Lower leg skin (tissue), 4 donors: ENCODE measurements at places on chromosomes 2 and 18. TPM values are rescaled to one million over a fixed set of nuclear protein-coding genes. Genes with fewer than 3 reads are reported as not detected.

DNA sequence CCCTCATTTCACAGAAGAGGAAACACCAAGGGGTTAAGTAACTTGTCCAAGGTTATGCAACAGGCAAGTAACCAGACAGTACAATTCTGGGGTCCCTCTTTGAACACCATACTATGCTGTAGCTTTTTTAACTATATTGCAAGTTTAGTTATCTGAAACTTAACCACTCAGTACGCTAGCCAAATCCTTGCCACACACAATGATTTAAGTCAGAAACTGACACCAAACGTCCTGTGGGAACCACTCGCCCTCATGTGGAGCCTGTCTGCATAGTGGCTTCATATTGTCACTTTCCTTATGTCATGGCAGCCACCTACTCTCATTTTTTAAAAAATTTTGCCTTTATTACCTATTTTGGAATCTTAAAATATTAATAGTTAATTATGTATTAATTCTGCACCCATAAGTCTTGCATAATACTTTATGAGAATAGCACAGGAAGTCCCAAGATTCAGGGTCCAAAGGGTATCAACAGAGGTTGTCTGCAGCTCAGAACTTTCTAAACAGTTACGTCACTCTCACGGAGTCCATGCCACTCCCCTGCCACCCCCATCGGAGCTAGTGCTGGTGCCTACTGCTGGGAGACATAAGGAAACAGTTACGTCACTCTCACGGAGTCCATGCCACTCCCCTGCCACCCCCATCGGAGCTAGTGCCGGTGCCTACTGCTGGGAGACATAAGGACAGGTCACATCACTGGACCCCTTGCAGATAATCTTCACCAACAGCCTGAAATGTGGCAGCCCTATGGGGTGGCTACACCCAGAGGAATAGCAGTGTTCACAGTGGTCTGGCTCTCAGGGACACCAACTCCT, 99.0 kb downstream of the L3MBTL4 start:
- no peak for DNase-seq

The WDR12 gene
- 18.7 TPM for total RNA-seq

- DNase-seq, result no peak
These were observed 138.6 kb downstream of the KLHL29 start for GRCh38 chr2:23523373-23524260.

The ALLC gene
- 0.23 TPM for total RNA-seq

DNA sequence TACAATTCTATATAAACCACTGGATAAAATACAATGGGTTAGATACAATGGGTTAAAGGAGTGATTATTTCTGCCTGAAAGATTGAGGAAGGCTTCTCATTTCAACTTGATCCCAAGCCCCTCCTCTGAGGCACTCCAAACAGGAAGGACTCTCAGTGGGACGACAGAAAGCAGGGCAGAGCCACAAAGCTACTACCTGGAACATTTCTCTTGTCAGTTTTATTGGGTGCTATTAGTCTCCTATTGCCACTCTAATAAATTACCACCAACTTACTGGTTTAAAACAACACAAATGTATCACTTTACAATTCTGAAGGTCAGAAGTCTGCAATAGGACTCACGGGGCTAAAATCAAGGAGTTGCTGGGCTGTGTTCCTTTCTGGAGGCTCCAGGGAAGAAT, 146.7 kb downstream of the MREG start:
- no peak for DNase-seq

The BOLL gene
- total RNA-seq, result not detected

DNA sequence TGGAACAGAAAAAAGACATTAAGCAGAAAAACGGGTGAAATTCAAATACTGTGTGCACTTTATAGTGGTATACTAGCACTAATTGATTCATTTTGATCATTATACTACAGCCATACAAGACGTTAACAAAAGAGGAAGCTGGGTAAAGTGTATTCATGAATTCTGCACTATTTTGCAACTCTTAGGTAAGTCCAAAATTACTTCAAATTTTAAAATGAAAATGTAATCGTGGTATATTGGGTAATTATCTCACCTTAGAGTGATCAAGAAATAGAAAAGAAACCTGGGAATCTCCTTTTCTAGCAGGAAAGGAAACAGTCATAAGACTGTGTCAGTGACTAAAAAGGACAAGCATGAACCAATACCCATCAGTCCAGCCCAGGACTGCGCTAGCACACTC, 5.4 kb downstream of the TGFBRAP1 start:
- DNase-seq, result no peak

- peak; percentile 42 for DNase-seq
These were observed 151.1 kb upstream of the LHCGR start for GRCh38 chr2:48906633-48907032.

DNA sequence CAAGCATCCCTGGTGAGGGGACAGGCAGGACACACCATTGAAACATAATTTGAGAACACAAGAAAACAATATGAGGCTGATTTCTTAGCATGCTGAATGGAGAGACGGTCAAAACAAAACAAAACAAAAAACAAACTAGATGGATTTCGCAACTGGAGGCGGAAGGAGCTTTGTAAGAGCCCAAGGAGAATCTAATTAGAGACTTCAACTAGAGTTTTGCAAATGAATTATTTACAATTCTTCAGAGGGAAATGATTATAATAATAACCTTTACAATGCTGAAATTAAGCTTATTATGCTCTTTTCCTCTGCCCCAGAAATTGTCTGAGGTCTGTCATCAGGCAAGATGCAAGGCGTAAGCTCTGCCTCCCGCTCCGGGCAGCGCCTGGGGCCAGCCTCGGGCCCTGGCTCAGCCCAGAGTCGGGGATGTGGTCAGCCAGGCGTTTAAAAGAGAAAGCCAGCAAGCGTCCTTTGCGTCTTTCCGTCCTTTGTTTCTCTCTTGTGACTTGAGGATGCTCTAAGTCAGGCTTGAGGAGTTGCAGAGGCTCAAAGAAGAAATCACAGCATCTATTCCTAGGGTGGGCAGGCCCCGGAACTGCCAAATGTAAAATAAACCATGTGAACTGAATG, 139.6 kb downstream of the TWIST2 start:
- no peak for DNase-seq

DNA sequence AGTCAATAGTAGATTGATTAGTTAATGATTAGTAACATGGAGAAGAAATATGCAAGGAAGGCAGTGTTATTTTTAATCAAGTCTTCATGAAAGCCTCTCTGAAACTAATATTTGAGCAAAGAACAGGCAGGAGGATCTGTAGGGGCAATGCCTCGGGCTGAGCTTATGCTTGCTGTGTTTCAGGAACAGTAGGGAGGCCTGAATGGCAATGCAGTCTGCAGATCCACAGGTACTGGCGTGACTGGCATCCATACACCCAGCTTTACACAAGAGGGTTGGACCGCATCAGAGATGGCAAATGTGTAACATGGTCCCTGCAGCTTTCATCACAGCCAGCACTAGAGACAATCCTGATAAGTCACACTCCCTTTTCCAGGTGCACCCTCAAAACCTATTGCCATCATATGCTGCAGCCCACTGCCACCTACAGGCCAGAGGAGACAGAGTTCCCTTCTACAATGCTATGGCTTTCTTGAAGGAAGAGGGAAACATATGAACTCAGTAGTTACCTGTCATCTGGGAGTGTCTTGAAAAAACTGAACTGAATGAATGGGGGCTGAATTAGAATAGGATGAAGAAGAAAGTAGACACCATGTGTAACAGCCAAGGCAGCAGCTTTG, 582.4 kb upstream of the RAB6C start:
- DNase-seq, result peak; percentile 19

The MEP1B gene
- total RNA-seq, result not detected

- no peak for DNase-seq
These were observed 28.8 kb downstream of the LIPG start for GRCh38 chr18:49590608-49591007.
